ENCODE measurements at places on chromosomes 1 and 21.

- no peak for DNase-seq
These were observed at the start of gene C4BPB for GRCh38 chr1:207088701-207089626. Gene C4BPB, plus strand, starts transcription at chr1:207088860. Its CDS starts 672 bp downstream, at chr1:207089532.

DNA sequence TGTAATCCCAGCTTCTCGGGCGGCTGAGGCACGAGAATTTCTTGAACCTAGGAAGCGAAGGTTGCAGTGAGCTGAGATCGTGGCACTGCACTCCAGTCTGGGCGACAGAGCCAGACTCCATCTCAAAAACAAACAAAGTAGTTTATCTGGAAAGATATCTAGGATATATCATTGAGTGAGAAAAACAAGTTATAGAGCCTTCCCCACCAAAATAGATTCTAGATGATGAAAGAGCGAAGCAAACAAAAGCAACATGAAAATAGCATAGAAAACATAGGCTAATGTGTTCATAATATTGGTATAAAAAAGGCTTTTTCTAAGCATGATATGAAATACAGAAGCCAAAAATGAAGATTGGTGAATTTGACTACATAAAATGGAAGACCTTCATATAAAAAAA is 52.1 kb downstream of the ZFYVE9 start:
- DNase-seq = no peak

DNA sequence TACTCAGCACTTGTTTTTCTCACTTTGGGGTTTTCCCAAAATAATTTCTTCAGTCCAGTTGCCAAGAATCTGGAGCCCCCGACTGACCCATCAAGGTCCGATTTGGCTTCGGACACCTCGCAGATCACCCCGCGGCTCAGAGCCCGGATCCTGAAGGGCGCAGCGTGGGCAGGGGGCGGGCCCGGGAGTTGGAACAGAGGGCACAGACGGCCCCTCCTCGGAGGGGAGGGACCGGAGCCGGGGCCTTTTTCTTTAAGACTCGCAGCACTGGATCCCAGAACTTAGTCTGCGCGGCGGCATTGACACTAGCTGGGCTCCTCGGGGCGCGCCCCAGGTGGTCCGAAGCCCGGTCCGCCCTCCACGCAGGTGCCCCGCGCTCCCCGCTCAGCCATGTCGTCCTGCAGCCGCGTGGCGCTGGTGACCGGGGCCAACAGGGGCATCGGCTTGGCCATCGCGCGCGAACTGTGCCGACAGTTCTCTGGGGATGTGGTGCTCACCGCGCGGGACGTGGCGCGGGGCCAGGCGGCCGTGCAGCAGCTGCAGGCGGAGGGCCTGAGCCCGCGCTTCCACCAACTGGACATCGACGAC is at the start of gene CBR3:
TSS of gene CBR3 (plus strand) at position 277 of the 588 bp plus-strand sequence. CDS start at position 391, 114 bp downstream.
- peak; percentile 68 for DNase-seq

GRCh38 chr1:89986020-89986419 is 8.9 kb upstream of the ZNF326 start:
- DNase-seq = no peak

GRCh38 chr1:236063919-236064673 is 794 bp downstream of the NID1 start:
- DNase-seq = peak; percentile 13

- DNase-seq = no peak
These were observed 21.0 kb upstream of the CXADR start for GRCh38 chr21:17491716-17492414.

DNA sequence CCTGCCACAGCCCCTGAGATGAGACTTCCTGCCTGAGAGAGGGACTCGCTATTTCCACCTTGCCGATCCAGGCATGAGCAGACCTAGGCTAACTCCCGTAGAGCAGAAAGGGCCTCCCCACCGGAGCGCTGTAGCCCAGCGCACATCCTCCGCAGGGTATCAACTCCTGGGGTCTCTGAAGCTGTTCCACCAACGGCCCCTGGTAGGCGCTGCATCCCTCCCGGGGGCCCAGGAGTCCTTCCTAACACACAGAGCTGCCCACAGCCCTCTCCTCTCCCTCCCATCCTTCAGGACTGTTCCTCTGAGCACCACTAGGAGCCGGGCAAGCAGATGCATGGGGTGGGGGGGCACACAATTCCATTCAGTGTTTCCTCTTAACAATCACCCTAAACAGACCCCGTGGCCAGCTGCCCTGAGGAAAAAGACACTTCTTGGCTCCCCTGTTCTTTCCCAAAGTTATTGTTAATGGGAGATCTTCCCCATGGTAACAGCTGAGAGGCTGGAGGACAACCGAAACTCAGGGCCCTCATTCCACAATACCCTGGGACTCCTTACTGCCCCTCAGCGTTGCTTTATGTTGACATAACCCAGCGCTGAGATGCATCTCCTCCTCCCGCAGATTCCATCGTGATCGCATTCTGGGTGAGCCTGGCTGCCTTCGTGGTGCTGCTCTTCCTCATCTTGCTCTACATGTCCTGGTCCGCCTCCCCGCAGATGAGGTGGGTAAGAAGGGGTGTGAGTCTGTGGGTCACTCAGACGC is 7.5 kb downstream of the MRAP start:
- DNase-seq = no peak

DNA sequence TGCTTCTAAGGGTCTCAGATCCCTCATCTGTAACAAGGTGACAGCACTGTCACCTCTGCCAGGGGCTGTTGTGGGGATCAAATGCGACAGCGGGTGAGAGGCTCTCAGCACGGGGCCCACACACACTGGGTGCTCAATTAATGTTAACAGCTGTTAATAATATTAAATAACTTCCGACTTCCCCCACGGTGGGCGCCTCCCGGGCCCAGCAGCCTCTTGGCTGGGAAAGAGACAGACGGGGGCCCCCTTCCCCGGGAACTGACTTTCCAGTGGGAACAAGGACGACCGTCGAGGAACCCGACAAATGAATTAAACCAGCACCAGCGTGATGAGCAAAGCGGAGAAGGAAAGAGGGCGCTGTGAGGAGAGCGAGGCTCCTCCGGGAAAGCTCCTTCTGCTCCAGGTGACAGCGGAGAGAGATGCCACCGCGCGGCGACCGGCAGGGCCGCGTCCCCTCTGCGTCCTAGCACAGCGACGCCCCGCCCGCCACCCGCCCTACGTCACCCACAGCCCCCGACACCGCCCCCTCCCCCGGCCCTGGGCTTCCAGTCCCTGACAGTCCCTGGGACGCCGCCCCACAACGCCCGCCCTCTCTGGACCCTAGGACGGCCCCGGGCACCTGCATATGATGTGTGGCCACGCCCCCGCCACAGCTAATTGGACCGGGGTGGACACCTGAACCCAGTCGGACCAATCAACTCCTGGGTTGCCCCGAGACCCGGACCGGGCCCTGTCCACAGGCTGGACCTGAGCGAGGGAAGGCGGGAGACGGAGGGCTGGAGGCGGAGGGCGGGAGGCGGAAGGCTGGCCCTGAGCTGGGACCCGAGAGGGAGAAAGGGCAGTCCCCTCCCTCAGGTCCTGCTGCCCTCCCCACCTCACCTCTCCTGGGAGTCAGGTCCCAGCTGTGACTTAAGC is 38.2 kb downstream of the MATN1 start:
- no peak for DNase-seq

GRCh38 chr21:33828083-33828482 is 87.5 kb downstream of the ATP5PO start:
- no peak for DNase-seq

- DNase-seq = no peak
These were observed 97.0 kb downstream of the UBR4 start for GRCh38 chr1:19112891-19113696.

DNA sequence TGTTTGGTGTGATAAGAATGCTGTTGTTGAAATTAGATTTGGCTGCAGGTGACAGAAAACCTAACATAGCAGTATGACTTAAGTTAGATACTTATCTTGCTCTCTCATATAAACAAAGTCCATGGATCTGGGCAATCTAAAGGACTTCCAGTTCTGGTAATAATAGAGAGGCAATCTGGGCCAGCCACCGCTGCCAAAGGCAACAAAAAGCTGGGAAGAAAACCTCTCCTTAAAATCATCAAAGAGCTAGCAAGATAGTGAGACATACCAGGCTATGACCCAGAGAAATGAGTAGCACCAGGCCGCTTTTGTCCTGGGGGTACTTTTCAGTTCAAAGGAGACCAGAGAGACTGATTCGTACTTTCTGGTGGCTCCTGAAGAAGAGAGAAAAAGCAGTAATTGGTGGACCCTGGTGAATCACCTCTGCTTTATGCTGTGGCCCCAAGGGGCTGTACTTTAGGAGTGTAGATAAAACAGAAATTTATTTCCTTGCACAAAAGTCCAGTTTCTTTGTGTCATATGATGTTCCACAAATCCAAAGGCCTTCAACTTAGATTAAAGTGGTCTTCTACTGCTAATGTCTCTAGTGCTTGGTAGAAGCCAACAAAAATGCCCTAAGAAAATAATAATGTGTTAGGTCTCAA is 125.4 kb downstream of the TBX19 start:
- DNase-seq = no peak

GRCh38 chr1:171245458-171246064 is 2.7 kb upstream of the FMO1 start:
- DNase-seq = no peak

DNA sequence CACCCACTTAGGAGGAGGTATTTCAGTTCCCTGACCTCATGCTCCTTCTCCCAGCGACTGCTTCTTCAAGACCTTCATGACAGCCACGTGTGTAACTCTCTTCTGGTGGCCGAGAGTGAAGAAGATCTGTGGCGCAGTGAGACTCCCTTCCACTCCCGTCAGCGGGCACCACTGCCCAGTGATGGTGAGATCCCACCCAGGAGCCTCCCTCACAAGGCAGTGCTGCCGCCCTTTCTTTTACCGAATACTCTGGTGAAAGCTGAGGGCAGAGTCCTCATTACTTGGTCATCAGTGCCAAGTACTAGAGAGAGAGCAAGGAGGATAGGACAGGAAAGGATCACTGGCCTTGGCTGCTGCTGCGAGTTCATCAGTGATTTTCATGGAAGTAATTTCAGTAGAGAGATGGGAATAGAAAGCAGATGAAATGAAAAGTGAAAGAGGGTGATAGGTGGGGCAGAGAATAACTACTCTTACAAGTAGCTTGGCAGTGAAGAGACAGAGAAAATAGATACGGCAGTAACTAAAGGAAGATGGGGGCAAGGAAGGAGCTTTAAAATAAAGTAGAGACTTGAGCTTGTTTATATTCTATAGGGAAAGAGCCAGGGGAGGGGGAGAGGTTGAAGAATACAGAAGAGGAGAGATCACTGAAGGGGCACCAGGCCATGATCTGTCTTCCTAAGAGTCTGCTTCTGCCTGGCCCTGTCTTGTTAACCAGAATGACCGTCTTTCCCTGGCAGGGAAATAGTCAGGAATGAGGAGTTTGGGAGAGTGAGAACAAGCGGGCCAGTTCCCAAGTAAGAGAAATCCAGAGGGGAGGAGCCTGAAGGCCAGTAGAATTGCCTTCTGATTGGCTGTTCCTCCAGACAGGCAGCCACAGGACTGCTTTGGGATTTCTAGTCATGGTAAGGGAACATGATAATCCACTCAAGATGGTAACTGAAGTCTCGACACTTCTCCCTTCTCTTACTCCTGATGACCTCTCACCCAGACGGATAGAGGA is 18.3 kb downstream of the HYI start:
- no peak for DNase-seq

DNA sequence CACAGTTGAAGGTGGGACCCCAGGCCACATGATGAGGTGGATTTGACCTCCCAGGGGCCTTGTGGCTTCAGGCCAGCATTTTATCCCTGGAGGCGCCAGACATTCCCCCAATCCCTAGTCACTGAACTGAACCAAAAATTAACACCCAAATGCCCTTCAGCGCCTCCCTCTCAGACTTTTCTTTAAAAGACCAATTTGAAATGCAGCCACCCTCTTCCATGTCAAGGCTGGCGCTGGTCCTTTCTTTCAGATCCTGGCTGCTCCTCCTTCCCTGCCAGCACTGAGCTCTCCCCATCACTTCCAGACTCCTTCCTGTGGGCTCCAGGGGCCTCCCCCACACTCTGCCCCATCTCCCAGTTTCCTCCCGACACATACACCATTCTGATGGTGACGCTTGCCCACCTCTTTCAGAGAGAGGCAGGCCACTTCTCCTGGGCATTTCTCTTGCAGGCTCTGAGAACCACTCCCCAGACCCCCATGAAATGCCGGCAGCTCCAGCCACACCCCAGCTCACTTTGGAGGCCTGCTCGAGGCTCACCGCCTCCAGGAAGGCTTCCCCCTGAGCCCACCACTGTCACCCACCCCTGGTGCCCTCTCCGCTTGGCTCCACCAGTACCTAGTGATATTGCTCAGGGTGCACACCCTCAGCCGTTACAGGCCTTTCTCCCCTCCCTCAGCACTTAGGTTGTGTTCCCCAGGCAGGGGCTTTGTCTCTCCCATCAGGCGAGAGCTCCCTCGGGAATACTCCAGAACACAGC is 27.0 kb downstream of the NAV1 start:
- DNase-seq = no peak

GRCh38 chr1:147773215-147773715 is 12.9 kb upstream of the GJA5 start:
- DNase-seq = no peak

DNA sequence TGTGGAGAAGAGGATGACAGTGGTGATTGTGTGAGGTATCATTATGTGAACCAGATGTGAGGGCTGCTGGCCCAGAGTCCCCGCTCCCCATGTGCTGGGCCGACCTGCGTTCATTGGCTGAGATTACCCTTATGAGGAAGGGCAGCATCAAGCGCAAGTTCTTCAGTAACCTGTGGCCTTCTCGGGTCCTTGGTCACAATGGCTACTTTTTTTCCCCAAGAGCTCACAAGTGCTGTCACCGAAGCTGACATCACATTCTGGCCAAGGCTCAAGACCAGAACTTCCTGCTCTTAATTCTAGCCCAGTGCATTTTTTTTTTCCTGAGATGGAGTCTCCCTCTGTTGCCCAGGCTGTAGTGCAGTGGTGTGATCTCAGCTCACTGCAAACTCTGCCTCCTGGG is 262.9 kb downstream of the RHOU start:
- no peak for DNase-seq

DNA sequence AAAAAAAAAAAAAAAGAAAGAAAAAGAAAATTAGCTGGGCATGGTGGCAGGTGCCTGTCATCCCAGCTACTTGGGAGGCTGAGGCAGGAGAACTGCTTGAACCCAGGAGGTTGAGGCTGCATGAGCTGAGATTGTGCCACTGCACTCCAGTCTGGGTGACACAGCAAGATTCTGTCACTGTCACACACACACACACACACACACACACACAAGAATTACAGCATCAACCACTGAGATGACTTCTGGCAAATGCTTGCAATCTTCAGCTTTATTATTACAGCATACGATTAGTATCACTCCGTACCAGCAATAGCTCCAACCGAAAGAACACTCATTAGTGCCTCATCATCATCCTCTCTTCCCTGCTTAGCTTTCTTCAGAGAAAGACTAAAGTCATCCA is 4.6 kb downstream of the ORC1 start:
- no peak for DNase-seq

DNA sequence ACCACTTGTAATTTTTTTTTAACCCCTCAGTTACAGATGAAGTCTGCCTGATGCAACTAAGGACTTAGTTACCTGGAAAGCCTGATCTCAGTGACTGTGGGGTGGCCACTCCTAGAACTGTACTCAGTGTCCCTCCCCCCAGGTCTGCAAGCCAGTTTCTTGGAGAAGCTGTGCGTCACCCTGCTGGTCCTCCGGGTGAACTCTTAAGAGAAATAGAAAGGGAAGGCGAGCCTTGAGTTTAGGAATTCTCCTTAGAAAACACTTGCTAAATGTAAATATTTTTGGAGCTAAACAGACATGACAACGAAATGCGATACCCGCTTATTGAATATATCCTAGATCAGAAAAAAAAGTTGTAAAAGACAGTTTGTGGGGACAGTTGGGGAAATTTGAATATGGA is 730 bp downstream of the SLC16A4 start:
- DNase-seq = no peak

- no peak for DNase-seq
These were observed 85.9 kb downstream of the PSMG1 start for GRCh38 chr21:39097335-39097861.

Data from stimulated activated CD4-positive, alpha-beta T cell treated with anti-CD3 and anti-CD28 coated beads, Interleukin-1b, Interleukin-23, amount 100 ng/mL, for 48 hours (primary cell).